ENCODE measurements at places on chromosomes 3 and 15.
A peak's percentile ranks its signal among the peaks of the same experiment; 100 is the strongest.

GRCh38 chr3:55611121-55611520 lies 124.0 kb upstream of the WNT5A start:
- DNase-seq = no peak

GRCh38 chr15:66482539-66482938 lies 15.0 kb downstream of the SNAPC5 start:
- DNase-seq = no peak

GRCh38 chr3:17553080-17553479 lies 189.4 kb downstream of the TBC1D5 start:
- no peak for DNase-seq

- no peak for DNase-seq
Observed at GRCh38 chr3:110413266-110413665, 658.4 kb upstream of the NECTIN3 start.

DNA sequence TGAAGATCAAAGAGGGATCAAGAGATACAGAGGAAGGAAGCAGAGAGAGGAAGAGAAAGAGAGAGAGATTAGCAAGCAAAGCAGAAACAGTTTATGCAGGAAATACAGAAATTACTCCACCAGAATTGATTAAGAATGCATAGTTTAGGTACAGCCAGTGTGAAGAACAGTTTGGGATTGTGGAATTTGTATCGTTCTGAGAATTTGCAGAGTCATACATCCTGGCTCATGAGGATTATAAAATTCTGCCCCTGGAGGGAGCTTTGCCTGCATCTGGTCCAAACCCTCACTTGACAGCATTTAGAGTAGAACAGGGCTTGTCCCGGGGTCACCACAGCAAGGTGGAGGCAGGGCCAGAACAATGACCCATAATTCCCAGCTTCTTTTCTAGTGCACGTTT lies 44.1 kb downstream of the MASP1 start:
- DNase-seq = no peak

- DNase-seq = no peak
Observed at GRCh38 chr15:56053046-56053400, 59.6 kb upstream of the NEDD4 start.

GRCh38 chr15:34001536-34001935 lies 33.2 kb downstream of the CHRM5 start:
- no peak for DNase-seq

DNA sequence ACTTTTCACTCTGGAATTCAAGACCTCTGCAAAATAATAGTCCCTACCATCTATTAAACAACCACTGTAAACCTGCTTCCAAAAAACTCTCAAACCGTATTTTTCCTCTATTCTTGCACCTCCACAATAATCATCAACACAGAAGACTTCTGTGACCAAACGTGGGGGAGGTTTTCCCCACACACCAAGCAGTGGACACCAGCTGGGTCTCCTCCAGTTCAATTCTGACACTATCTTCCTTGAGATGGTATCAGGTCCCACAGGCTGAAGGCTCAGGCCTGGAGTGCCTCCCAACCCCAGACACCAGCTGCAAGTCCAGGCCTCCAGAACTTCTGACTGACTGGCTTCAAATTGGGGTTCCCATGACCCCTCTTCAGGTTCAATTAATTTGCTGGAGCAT lies 89.6 kb upstream of the RAP2B start:
- DNase-seq = no peak

DNA sequence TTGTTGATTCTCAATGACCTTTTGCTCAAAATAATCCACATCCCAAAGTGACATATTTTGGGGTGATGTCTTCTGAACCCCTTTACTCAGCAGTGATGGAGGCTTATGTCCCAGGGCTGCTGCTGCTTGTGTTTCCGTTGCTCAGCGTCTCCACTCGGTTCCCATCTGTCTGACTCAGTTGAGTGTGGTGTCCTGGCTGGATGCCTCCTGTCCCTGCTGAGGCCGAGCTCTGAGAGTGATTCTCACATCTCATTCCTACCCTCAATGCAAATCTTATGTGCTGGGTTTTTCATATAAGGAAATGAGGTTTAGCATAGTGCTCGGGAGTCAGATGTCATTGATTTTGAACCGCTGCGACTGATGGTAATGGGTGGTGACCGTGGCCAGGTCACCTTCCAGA lies 247.4 kb downstream of the GABRG3 start:
- no peak for DNase-seq

DNA sequence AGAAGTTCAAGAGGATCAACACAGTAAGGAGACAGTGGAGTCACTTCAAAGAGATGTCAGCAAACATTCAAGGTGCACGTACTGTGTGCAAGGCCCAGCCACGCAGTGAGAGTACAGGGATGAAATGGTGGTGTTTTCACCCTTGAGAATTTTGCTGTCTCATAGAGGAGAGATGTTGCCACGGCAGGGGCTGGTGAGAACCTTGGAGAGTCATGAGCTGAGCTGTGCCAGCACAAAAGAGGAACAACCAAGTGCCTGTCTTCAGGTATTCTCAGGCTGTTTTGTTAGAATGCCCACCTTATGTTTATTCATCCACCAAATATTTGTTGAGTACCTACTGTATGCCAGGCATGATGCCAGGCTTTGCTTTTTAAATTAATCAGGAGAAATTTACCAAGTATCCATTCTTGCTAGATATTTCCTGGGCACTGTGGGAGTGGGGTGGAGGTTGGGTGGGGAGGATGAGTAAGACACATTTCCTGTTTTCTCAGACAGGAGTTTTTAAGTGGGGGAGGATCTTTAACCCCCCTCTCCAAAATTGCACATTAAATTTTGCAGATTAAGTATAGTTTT lies 72.6 kb downstream of the SLC6A11 start:
- no peak for DNase-seq

- no peak for DNase-seq
Observed at GRCh38 chr15:75449585-75450306, 1.7 kb downstream of the SIN3A start.

DNA sequence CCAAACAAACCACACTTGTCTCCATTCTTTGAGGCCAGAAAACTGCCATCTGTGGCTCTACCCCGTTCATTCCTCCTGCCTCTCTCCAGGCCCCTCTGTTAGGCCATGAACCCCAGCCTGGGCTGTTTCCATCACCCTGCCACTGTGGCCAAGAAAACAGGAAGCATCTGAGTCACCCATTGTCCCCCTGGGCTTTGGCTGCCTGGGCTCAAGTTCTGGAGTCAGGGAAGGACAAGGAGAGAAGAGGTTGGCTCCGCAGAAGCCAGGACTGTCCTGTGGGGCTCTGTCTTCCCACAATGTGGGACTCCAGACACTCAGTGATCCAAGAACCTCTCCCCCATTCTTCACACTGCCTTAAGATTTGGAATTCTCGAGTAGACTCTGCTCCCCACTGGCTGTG lies 14.8 kb upstream of the LCTL start:
- DNase-seq = no peak

DNA sequence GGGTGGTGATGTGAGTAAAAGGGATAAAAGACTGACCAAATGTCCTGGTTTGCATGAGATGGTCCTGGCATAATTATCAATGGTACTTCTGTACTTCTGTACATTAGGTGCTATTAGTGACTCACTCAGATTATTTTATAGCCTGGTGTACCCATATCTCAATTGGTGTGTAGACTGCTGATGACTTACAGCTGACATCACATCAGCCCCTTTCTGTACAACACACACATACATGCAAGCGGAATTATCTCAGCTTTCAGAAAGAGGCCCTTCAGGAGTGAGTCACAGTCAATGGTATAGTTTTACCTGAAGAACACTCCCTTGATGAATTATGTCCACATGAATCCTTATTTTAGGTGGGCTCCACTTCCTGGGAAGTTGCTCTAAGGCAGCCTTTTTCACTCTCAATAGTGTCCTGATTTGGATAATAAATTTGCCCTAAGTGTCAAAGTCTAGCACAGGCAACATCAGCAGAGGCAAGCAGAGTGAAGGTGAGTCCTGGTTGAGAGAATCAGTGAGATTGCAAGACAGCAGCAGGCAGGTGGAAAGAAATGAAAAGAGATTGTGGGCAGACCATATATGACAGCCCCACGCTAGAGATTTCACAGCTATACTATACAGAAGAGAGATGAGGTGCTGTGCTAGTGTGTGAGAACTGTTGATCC lies 137.0 kb downstream of the ZPLD1 start:
- no peak for DNase-seq

DNA sequence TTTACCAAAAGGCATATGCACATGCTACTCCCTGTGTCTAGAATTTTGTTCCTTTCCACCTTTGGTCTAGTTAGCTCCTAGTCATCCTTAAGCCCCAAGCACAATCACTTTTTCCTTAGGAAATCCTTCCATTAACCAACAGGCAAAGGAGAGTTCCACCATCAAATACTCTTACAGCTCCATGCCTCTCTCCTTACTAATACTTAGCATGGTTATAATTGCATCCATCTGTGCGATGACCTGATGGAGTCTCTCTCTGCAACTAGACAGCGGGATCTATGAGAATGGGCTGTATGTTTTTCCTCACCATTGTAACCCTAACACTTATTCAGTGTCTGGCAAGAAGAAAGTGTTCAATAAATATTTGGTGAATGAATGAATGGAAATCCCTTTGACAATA lies 69.3 kb upstream of the SMAD3 start:
- DNase-seq = no peak

DNA sequence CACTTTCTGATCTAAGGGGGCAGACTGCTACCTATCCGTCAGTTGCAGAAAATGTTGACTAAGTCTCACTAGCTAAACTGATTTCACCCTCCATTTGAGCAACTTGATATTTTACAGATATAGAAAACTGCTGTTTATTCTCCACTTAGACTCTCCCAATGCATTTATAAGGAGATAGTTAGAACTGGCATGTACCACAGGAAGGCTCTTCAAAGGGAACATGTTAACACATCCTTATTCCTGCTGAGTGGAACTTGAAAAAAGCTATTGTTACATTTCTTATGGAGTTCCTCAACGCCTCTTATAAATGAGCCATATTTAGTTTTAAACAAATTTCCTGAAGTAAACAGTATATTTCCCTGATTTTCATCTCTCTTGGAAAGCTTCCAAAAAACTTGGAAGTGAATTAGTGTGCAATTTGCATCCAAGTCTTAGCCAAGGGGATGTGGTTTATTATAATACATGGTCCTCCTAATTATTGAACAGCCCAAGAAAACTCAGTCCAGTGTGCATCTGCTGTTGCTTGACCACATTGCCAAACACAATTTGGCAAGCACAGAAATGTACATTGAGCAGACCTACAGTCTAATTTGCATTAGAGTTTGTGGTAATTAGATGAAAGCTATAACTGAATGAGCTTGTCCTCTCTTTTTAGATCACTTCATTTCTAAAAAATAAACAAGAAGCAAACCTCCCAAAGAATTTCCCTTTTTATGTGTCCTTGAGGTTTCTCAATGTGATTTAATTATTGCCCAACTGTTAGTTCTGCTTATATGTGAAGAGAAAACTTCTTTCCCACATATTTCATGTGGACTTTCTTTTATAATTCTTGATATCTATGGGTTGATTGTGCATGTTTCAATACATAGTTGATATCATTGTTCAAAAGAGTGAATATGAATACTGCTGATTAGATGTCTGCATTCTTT lies 72.6 kb upstream of the DPH6 start:
- DNase-seq = no peak

DNA sequence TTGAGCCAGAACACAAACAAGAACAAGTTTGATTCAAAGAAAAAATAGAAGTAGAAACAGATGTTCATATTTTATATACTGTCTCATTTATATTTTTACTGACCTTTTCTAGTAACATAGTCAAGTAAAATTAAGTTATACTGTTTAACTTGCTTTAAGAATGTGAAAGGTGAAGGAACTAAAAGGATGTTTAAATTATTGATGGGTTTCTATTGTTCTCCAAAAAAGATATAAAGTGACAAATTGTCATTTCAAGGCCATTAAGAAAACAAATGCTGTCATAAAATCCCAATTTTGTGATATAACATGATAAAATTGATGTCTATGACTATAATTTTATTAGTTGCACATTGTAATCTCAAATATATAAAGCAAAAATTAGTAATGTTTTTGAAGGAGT lies 7.3 kb downstream of the GPR149 start:
- no peak for DNase-seq

DNA sequence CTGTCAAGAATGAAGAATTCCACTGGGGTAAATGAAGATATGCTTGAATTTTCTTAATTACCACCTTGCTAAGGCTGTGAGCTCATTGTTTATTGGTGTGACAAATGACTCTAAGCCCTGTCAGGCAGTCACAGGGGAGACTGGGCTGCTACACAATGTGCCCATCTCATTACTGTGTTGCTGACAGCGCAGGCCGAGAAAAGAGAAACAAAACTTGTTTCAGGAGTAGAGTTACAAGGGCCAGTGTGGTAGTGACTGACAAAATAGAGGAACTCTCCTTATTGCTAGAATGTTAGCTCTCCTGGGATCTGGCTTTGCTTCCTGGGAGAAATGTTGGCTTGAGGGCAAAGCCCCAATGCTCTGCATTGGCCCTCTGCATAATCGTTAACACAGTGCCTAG lies 130.4 kb upstream of the CRBN start:
- no peak for DNase-seq

- DNase-seq = peak; percentile 16
Observed at GRCh38 chr15:71800835-71801745, 9.3 kb upstream of the NR2E3 start.

Measured in T-helper 1 cell (primary cell).